ENCODE measurements at places on chromosomes 5 and 9.
A peak's percentile ranks its signal among the peaks of the same experiment; 100 is the strongest.

DNA sequence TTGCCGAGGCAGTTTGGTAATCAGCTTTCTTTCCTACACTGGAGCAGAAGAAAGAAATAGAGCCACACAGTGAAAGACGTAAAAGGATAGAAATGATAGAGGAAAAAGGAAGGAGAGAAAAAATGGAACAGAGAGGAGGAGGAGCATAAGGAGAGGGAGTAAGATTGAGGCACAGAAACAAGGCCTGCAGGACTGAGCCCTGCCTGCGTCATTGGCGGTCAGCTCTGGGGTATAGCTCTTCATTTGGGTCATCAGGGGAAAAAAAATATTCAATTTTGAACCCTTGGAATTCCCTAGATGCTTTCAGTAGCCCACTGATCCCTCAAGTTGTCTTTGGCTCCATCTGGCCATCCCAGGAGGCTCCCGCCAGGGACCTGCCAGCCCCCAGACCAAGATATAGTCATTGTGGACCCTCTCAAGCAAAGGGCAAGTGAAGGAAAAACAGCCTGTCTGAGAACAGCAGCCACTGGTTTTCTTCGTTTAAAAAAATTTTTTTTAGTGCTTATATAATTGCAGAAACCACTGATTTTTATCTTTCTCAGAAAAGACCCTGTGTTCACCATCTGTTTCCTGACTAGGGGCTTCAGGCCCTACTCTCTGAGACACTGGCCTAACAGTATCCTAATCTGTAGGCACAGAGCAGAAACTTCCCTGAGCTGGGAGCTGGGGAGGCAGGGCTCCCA, 31.3 kb upstream of the MATR3 start:
- DNase-seq, result no peak

- no peak for DNase-seq
These were observed 114.9 kb upstream of the NFIB start for GRCh38 chr9:14428781-14429230.

DNA sequence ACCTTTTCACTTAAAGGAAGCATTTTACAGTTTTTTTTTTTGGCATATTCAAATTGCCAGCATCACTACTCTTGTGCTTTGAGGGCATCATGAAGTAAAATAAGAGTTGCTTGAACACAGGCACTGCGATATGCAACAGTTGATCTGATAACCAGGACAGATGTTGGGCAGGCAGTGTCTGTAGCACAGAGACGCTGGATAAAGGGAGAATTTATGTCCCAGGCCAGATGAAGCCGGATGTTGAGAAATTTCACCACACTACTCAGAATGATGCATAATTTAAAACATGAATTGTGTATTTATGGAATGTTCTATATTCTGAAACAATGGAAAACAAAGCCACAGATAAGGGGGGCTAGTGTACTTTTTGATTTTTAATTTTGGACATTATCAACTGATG, 71.4 kb downstream of the SLC12A2 start:
- DNase-seq, result no peak

DNA sequence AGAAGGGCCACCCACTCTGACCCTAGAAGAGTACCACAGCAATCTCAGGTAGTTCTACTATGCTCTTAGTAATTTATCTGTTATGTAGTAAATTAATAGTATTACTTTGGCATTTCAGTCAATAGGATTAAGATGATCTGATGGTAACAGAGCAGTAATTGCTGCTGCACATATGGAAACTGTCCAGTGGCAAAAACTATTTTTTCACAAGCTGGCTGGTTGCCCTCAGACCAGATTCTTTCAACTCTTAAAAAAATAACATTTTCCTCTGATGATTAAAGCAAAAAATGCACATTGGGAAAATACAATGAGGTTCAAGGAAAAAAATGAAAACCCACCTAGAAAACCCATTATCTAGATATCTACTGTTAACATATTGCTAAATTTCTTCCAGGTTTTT, 19.7 kb downstream of the GLRA1 start:
- no peak for DNase-seq

DNA sequence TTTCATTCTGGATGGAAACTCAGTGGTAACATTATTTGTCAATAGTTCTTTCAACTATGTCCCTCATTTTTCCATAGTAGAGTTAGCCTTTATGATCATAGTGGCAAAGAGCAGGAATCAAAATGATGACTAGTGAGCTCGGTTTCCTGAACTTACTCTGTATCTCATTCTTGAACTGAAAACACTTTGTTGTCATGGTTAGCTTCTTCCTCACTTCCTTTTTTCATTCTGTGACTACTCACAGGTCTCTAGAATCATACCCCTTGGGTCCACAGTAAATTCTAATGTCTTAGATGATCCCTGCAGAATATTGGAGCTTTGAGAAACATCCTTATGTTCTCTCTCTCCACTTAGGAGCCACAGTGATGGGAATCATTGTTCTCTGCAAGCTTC, 29.4 kb upstream of the RECK start:
- DNase-seq, result no peak

- no peak for DNase-seq
These were observed 58.9 kb downstream of the GNA14 start for GRCh38 chr9:77589046-77589795.

- no peak for DNase-seq
These were observed 95.5 kb upstream of the PHYKPL start for GRCh38 chr5:178327931-178328711.

DNA sequence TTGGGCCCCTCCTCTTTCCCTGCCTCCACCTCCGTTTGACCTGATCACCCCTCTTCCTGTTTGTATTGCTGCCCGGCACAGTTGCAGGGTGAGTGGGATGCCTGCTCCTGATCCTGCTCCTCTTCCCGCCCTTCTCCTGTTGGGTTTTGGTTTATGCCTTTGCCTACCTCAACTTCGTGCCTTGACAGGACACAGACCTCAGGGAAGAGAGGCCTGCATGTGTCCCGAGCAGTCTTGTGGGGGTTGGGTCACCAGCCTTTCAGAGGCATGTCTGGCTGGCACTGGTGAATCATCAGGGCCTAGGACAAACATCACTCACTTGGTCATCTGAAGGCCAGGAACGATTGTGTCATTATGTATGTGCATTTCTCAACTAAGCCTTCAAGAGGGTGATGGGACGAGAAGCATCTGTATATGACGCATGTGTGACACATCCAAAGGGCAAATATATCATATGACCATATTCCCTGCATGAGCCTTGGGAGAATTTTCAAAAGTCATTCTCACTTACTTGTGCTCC, 56.9 kb downstream of the NPR3 start:
- DNase-seq, result peak; percentile 91

GRCh38 chr5:106086352-106086751, 1584.4 kb downstream of the EFNA5 start:
- DNase-seq, result no peak

- DNase-seq, result no peak
These were observed 98.5 kb upstream of the SPATA31C2 start for GRCh38 chr9:88236511-88237478.

DNA sequence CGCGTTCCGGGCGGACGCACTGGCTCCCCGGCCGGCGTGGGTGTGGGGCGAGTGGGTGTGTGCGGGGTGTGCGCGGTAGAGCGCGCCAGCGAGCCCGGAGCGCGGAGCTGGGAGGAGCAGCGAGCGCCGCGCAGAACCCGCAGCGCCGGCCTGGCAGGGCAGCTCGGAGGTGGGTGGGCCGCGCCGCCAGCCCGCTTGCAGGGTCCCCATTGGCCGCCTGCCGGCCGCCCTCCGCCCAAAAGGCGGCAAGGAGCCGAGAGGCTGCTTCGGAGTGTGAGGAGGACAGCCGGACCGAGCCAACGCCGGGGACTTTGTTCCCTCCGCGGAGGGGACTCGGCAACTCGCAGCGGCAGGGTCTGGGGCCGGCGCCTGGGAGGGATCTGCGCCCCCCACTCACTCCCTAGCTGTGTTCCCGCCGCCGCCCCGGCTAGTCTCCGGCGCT, at the start of gene DAPK1:
DAPK1 (plus strand) TSS at position 264 of the 442 bp plus-strand sequence. CDS start 1,211 bp downstream, outside the sequence.
- no peak for DNase-seq

DNA sequence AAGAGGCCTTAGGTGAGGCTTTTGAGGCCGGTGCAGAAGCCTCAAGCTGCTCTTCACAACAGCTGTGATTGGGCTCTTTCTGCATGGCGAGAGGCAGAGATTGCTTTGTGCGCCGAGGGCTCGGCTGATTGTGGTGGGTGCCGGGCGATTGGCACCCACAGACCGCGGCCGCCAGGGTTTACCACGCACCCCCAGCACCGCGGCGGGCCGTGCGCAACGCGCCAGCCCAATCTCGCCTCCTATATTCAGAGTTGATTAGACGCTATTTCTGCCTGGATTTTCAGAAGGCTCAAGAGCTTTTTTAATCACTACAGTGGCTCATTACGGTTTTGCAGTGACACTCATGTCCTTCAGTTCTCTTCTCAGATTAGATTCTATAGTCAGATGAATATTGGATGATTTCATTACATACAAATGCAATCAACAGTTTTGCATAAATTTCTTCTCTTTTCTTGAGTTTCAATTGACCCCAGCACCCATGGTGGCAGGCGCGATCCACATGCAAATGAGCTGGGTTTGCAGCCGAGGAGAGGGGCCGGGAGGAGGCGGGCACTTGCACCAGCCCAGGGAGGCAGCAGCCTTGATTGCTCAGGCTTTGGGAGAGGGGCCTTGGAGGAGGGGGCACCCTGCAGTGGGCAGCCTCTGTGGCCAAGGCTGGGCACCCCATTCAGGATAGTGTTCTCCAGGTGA, 33.8 kb upstream of the PTGS1 start:
- DNase-seq, result no peak

DNA sequence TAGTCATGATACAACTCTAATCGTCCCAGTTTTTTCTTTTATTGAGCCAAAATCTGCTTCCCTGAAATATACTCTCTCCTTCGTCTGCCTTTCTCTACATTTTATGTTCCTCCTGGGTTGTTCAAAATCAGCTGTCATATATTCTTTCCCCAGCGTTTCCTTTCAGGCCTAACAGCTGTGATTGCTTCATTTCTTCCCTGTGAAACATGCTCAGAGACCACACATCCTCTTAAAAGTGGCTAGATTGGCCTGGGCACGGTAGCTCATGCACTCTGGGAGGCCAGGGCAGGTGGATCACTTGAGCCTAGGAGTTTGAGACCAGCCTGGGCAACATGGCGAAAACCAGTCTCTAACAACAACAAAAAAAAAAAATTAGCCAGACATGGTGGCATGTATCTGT, 25.1 kb downstream of the NFX1 start:
- no peak for DNase-seq

GRCh38 chr9:86604741-86605140, 250.5 kb upstream of the TUT7 start:
- peak; percentile 83 for DNase-seq

- no peak for DNase-seq
These were observed 1.2 kb upstream of the MEGF9 start for GRCh38 chr9:120715389-120715924.

GRCh38 chr9:131323629-131324028, 34.1 kb downstream of the PLPP7 start:
- DNase-seq, result no peak

DNA sequence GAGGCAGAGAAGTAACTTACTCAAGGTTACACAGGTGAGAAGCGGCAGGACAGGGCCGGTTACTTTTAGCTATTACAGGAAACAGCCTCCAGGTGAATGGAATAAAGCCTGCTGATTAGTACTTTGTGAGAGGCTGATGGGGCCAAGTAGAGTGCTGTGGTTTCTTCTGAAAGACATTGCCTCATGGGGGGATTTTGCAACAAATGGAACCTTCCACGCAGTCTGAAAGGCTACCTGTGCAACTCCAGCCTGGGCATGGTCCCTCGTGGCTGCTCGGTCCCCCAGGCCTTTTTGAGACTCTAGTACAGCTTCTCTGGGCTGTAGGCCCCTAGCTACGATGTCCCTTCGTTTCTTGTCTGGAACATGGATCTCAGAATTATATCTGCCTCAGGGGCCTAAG, 2.0 kb downstream of the TMEM268 start:
- DNase-seq, result no peak

- no peak for DNase-seq
These were observed 513.5 kb downstream of the AGTPBP1 start for GRCh38 chr9:85228111-85228855.

GRCh38 chr5:67728326-67728890, 487.1 kb upstream of the PIK3R1 start:
- no peak for DNase-seq
